ENCODE measurements at places on chromosomes 6 and 20.

- no peak for DNase-seq
Observed at GRCh38 chr20:58619864-58620431, 31.1 kb upstream of the STX16 start.

DNA sequence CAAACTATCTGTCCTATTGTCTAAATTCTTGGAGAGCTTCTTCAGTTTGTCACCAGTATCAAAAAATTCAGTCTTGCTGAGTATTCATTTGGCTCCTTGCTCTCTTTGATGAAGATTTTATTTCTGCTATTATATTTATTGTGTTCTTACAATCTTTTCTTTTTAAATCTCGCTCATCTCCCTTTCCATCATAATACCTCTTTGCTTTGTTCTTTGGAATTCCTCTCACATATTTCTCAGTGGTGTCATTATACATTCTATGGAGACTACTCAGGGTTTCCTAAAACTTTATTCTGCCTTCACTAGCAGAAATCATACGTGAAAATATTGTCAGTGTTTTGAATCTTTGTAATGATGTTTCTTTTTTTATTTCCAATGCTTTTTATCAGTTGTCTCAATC is 445.2 kb upstream of the ID4 start:
- DNase-seq = no peak

DNA sequence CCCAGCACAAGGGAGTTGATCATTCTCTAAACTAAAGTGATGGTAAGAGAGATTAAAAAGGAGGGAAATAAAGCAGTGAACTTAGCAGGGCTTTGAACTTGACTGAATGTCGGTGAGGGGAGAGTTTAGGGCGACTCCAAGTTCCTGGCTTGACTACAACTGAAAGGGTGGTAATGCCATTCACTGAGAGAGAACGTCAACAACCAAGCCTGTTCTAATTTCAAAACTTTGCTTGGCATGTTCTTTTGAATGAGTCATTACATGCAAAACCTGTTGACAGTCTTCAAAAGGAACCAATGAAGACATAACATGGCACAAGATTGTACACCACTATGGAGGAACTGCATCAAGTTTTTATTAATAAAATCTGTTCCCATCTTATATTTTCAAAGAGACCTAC is 10.3 kb upstream of the MYB start:
- no peak for DNase-seq

DNA sequence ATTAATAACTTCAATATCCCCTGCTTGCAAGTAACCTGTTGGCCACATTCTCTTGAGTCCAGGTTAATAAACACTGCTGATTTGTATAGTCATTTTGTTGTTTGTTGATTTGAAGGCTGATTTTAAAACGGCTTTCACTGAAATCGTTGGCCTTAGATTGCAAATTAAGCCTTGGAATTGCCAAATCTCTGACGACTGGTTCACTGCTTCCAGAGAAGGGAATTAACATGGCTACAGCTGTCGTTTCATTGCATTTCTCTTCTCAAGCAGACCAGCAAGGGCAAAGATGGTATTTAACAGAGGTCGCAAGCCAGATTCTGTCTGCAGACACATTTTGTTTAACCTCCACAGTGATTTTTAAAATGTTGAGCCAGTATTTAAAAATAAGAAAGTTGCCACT is 470.9 kb downstream of the TFAP2A start:
- DNase-seq = no peak

DNA sequence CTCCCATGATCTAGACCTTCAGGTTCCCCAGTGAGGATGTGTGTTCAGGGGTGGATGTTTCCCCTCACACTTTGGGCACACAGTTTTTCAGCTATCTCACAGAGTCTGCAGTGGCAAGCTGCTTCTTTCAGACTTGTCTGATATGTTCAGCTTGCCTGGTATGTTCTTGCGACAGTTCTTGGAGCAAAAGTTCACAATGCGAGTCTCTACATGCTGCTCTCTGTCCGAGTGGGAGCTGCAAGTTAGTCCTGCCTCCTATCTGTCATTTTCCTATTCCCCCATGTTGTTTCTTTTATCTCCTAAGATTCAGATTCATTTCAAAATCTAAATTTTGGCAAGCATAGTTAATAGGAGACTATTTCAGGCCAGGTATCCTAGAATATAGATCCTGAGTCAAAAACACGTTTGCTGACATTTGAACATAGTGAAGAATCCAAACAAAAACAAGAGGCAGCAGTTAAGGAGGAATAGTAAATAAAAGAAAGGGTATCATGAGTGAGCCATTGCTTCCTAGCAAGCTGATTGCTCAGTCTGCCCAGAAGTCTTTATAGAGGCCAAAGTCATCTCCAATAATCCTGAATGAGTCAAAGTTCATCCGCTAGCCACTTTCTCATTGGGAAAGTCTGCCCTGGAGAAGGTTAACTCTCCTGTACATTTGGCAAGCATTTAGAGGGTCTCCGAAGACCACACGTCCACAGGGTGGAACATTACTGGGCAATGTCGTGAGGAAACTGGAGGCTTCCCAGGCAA is 140.2 kb upstream of the MOCS1 start:
- DNase-seq = no peak

GRCh38 chr6:20432692-20433091 is 31.0 kb downstream of the E2F3 start:
- no peak for DNase-seq

DNA sequence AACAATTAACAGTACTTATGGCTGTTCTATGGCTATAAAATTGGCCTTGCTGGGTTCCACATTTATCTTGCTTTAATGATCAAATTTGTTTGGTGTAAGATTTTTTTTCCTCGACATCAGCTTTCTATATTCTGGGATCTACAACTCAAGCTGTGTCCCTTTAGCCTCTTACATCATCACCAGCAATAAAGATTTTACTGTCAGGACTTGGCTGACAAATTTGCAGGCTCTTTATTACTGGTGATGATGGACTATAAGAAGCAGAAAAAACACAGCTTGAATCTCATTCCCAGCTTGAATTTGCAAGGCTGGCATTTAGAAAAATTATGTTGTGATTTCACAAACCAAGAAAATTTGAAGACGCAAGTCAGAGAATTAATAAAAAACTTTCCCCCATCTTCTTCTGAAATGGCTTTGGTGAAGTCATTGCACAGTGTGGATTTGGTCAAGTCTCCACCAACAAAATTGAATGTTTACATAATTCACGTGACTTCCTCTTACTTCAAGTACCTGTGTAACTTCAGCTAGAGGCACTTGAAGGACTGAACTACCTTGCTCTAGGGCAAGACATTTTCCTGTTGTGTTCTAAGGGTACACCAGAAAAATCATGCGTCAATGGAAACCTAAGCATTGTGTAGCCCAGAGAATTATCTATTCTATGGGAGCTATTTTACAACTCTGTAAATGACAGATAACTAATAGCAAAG is 175.0 kb downstream of the CBLN4 start:
- DNase-seq = no peak

- no peak for DNase-seq
Observed at GRCh38 chr6:35678021-35678654, 10.6 kb downstream of the FKBP5 start.

DNA sequence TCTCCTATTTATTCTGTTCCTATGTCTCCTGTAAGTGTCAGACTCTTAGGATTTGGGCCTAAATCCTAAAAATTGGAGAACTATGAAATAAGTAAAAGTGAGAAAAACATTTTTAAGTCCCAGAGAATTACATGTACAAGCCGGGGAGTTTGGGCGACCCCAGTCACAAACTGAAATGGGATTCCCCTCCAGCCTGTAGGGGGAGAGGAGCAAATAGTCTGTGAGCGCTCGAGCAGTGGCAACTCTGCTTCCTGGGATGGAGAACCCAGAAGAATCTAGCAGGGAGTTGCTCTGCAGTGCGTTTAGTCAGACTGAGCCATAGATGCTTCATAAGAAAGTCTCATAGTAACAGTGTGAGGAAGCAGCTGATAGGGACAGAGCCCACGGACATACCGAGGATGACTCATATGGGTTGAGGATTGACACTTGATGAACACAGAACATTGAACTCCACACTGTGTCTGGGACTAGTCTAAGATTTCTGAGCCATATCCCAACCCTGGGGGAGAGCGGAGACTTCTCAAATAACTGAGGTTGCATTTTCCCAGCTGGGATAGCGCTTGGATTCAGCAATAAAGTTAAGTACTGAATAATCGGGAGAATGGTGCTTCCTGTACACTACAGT is 437.2 kb downstream of the BCKDHB start:
- DNase-seq = no peak

DNA sequence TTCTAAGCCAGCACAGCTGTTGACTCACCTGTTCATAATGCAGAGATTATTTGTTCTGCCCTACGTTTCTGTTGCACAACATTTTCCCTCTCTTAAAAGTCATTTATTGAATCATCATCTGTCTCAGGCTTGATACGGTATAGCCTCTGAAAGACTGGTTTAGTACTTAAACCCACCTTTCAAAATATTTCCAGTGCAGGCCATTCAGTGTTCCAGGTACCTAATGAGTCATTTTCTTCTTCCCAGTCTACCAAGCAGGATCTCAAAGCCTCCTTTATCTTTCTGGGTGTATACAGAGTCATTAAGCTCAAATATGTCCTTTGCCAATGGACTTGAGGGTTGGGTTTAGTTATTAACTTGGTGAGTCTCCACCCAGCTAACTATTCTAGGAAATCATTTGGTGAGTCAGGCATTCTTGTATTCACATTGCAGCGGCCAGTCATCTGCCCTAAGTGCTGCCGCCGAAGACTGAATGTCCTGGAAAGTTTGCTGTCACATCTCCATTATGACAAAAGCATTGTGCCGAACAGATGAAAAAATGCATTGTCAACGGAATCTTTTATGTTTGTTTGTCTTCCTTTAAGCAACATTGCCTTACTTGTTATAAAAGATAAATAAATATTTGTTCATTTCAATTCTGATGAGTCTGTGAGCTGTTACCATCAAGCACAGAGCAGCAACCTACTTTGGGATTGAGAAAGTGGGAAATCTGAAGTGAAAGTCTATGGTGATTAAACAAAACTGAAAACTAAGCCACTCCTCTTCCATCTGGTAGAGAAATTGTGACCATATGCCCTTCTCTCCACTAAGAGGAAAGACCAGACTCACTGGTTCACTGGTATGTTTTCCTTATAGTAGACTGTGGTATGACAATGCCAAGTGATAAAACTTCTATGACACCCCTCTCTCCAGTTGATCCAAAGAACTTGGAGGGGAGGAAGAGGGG is 14.3 kb upstream of the FAM135A start:
- DNase-seq = no peak

- no peak for DNase-seq
Observed at GRCh38 chr6:159691963-159692287, 1.1 kb downstream of the SOD2 start.

GRCh38 chr20:45407067-45407745 is 883 bp upstream of the DBNDD2 start:
- no peak for DNase-seq

DNA sequence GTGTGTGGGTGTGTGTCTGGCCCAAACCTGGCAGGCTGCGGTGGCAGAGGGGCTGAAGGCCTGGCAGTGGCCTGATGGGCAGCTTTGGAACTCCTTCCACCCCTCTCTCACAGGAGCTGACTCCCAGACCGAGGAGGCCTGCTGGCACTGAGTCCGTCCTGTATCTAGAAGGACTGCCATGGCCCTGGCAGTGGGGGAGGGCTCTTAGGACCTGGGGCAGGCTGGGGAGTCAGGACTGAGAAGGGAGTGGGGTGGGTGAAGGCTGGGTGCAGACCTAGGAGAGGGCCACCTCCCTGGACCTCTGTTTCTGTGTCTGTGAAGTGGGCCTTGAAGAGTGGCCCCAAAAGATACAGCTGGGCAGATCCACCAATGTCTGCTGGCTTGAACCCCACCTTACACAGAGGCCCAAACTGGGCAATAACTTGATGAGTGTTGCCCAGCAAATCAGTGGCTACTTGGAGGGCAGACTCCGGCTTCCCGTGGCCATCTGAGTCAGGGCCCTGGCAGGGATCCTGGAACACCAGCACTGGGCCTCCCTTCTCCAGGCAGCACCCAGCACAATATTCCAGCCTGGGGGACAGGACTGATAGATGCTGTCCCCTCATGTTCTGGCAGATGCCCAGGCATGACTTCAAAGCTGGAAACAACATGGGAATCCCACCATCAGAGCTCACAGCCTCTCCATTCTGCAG is 46.7 kb upstream of the BLCAP start:
- no peak for DNase-seq
